ENCODE measurements at places on chromosomes 13 and 19. TPM values are rescaled to one million over a fixed set of nuclear protein-coding genes. Genes with fewer than 3 reads are reported as not detected.

The FBXO17 gene
- polyA plus RNA-seq: 76.1 TPM

- no peak for DNase-seq
Observed at GRCh38 chr13:46866150-46866549, 30.7 kb downstream of the HTR2A start.

GRCh38 chr19:18450931-18451836, 13.3 kb upstream of the ISYNA1 start:
- DNase-seq: no peak

- DNase-seq: no peak
Observed at GRCh38 chr13:35131471-35131870, 189.4 kb downstream of the NBEA start.

DNA sequence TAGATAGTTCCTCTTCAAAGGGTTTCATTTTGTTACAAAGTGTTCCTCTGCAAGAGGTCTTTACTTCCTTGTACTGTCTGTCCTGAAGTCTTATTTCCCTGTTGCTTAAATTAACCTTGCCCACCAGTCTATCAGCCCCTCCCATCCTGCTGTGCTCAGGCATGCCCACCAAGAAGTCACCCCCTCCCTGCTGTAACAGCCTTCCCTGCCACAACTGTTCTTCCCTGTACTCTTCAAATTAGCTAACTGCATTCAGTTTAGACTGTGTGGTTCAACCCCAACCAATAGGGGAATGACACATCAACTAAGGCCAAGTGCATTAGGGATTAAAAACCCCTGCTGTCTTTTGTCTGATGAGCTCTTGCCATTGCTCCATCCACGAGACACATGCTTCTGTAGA, 34.4 kb upstream of the ZNF562 start:
- no peak for DNase-seq

GRCh38 chr19:48443256-48443655, 2.5 kb upstream of the GRWD1 start:
- no peak for DNase-seq

DNA sequence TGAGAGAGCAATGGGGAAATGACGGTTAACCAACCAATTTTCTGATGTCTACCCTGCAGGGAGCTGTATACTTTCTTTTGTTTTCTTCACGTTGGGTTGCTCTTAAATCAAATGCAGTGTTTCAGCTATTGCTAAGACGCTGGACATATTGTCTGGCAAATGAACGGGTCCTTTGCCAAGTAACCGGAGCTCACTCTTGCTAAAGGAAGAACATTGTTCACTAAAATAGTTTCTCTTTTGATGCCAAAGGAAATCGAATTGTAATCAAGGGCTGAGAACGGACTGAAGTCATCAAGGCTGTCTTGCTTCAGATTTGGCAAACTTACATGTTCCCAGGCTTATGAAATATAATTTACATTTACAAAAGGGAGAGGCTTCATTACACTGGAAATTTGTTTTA, 142.3 kb upstream of the ARGLU1 start:
- DNase-seq: no peak

The CCDC70 gene
- polyA plus RNA-seq: not detected

GRCh38 chr19:38711726-38712153, 32.5 kb downstream of the CAPN12 start:
- DNase-seq: no peak

DNA sequence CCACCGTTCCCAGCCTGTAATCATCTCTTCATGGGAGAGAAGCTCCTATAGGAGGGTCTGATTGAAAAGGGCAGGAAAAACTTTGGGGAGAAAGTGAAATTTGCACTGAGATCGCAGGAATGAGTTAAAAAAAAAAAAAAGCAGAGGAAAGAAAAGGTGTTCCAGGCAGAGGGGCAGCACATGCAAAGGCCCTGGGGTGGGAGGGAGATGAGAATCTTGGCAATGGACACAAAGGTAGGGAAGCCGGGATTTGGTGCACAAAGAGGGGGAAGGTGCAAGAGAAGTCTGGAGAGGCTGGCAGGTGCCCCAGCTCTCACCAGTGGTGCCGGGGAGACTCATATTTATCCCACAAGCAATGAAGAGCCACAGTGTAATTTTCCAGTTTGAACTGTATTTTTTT, 16.4 kb upstream of the GPR32 start:
- DNase-seq: no peak

The ZNF154 gene
- 30.9 TPM for polyA plus RNA-seq

GRCh38 chr19:50516964-50517703, 3.4 kb upstream of the ASPDH start:
- DNase-seq: no peak

DNA sequence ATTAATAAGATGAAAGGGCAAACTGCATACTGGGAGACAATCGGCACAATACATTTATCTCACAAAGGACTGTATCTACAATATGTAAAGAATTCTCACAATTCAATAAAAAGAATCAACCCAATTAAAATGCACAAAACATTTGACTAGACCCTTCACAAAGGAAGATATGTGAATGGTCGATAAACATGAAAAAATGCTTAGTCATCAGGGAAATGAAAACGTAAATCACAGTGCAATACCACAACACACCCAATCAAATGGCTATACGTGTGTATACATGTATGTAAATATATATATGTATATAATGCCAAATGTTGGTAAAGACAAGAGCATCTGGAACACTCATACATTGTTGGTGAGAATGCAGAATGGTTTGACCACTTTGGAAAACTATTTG, 21.9 kb upstream of the RFC3 start:
- no peak for DNase-seq

The ZNF285 gene
- 11.5 TPM for polyA plus RNA-seq

- no peak for DNase-seq
Observed at GRCh38 chr19:30699871-30700280, 327.7 kb downstream of the ZNF536 start.

The ZNF677 gene
- 53.8 TPM for polyA plus RNA-seq

DNA sequence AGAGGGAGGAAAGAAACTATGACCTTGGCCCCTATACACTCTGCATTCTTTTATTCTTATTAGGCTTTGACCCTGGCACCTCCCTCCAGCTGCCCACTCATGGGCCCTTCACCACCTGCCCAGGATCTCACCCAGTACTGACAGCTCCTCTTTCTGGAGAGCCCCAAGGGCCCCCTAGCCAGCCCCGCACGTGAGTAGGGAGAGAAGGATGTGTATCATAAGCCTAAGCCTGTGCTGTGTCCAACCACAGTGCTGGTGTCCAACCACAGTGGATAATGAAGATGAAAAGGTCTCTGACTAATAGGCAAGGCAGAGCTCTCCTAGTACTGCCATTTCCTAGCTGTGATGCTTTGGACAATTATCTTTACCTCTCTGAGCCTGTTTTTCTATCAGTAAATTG, 4.2 kb downstream of the DMRTC2 start:
- DNase-seq: no peak
